ENCODE measurements at places on chromosomes 11 and 22.

DNA sequence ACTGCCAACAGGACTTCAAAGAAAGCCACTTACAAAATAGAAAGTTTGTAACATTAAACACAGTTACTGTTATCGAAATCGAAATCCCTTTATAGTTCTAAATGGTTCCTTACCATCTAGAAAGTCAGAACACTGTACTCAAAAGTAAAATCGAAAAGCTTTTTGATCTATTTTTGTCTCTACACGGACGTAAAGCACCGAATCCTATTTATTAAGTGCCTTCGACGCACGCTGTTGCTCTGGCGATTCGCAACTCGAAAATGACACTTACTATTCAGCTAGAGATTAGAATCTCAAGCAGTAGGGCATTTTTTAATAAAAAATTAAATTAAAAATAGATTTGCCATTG lies 78.3 kb downstream of the LARGE1 start:
- DNase-seq: no peak

GRCh38 chr11:70191495-70192140 lies 11.5 kb upstream of the FADD start:
- DNase-seq: peak; percentile 81

- no peak for DNase-seq
Observed at GRCh38 chr11:4086575-4087353, 7.8 kb upstream of the RRM1 start.

GRCh38 chr11:123122341-123122740 lies 60.4 kb upstream of the HSPA8 start:
- DNase-seq: no peak

DNA sequence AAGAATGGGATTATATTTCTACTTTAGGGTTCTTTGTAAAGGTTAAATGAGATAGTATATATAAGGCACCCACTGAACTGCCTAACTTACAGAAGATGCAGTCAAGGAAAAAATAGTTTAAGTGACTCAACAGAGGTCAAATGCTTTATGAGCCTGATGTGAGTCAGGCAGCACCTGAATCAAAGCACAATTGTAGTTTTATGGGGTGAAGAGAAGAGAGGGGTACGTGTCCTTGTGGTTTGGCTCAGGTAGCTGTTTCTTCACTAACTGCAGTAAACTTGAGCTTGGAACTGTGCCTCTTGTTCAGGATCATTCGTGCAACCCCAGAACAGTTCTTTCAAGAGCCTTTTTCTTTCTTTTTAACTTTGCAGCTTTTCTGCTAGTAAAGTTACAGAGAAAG lies 125.2 kb upstream of the SPON1 start:
- DNase-seq: no peak

DNA sequence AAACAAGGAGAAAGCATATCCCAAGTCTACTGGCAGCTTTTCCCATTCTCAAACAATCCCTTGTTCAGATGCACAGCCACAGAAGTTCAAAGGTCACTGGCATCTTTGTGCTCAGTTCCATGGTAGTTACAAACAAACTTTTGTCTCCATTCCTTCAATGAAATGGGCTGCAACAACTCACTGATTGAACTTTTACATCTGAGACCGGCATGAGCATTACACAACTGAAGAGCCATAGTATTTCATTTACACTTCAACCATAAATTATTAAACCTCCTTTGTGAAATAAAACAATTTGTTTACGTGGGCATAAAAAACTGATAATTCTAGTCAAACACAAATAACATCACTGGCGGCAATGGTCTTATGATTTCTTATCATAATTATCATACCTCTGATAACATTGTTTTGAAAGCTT lies 67.8 kb upstream of the ARHGAP32 start:
- no peak for DNase-seq

- no peak for DNase-seq
Observed at GRCh38 chr11:2934021-2934550, 4.9 kb upstream of the PHLDA2 start.

- no peak for DNase-seq
Observed at GRCh38 chr11:75722669-75723042, 5.0 kb downstream of the MOGAT2 start.

DNA sequence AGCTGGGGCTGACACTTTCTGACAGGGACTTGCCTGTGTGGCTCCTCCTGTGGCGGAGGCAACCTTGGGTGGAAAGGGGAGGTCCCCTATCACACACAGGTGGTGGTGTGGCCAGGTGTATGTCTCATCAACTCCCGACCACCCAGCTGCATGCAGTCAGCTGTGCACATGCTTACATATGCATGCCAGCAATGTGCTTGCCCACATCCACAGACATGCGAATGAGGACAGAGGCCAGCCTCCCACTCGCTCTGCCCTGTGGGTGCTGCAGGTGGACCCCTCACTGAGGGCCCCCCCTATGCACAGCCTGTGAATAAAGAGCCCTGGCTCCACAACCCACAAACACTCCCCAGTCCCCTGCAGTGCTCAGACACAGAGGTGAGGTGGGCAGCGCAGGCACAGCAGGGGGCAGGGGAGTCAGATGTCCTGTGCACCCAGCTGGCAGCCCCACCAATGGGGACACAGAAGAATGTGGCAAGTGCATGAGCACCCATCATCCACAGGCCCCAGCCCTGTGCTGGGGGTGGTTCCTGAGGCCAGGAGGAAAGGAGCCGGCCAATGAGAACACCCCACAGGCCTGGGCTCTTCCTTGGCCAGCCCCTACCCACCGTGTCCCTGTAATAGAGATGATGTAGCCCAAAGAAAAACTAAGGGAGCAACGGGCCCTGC lies 9.5 kb downstream of the GNB1L start:
- DNase-seq: no peak

DNA sequence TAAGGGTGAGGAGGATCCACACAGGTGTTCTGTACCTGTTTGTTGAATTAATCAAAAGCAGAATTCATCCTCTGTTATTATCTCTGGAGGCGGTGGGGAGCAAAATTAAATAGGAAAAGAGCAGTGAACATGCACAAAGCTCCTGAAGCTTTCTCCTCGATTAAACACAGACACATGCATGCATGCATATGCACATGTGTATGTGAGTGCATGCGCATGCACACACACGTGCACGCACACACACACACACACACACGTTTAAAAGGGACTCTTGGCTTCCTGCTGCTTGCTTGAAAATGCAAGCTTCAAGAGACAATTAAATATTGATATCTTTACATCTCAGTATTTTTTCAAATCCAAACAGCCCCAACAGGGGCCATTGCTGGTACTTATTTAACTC lies 462.1 kb downstream of the BUD13 start:
- DNase-seq: no peak

- DNase-seq: no peak
Observed at GRCh38 chr22:42273855-42274451, 3.5 kb upstream of the TCF20 start.

- no peak for DNase-seq
Observed at GRCh38 chr11:130426837-130427341, 1.5 kb downstream of the ADAMTS8 start.

- no peak for DNase-seq
Observed at GRCh38 chr22:40243891-40244290, 66.2 kb downstream of the TNRC6B start.

GRCh38 chr11:3162410-3163240 lies 2.5 kb downstream of the OSBPL5 start:
- no peak for DNase-seq

GRCh38 chr11:95451682-95452081 lies 220.7 kb upstream of the SESN3 start:
- no peak for DNase-seq

GRCh38 chr11:43580735-43581369 lies 99.7 kb upstream of the HSD17B12 start:
- no peak for DNase-seq

DNA sequence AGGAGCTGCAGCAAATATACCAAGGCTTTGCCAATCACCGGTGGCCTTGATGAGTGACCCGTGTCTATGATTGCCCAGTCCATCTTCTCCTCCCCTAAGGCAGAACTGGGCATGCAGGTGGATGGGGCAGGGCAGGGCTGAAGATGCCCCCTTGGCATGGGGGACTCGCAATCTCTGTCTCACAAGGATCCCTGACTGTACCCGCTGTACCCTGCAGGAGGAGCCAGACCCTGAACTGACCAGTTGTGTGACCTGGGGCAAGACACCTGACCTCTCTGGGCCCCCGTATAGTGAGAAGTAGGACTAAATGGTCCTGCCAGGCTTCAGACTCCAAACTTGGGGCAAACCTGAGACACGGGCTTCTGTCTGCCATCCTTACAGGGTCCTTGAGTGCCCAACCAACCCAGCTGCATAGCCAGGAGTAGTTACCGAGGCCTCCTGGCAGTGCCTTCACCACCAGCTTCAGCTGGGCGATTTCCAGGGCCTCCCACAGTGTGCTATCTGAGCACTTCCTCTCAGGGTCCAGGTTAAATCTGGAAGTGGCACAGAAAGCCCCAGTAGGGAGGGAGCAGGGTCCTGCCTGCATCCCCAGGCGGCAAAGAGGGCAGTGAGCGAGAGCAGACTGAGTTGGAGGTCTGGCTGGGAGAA lies 6.4 kb upstream of the KCNJ11 start:
- no peak for DNase-seq

DNA sequence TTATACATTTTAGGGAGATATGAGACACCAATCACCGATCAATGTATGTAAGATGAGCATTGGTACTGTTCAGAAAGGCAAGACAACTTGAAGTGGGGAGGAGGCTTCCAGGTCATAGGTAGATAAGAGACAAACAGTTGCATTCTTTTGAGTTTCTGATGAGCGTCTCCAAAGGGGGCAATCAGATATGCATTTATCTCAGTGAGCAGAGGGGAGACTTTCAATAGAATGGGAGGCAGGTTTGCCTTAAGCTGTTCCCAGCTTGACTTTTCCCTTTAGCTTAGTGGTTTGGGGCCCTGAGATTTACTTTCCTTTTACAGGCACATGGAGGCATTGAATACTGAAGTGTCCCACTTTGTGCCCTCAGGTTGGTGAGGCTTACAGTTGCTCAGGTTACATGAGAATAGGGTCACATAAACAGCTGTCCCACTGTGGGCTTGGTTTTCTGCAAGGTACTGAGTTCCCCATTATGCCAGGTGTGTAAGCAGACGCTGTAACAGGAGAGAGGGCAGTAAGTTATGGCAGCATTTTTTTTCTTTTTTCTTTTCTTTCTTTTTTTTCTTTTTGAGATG lies 129.8 kb upstream of the SERPIND1 start:
- DNase-seq: peak; percentile 9

DNA sequence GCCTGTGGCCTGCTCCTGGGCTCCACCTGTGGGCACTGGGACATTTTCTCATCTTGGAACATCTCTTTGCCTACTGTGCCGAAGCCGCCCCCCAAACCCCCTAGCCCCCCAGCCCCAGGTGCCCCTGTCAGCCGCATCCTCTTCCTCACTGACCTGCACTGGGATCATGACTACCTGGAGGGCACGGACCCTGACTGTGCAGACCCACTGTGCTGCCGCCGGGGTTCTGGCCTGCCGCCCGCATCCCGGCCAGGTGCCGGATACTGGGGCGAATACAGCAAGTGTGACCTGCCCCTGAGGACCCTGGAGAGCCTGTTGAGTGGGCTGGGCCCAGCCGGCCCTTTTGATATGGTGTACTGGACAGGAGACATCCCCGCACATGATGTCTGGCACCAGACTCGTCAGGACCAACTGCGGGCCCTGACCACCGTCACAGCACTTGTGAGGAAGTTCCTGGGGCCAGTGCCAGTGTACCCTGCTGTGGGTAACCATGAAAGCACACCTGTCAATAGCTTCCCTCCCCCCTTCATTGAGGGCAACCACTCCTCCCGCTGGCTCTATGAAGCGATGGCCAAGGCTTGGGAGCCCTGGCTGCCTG lies 1.4 kb downstream of the SMPD1 start:
- DNase-seq: no peak

DNA sequence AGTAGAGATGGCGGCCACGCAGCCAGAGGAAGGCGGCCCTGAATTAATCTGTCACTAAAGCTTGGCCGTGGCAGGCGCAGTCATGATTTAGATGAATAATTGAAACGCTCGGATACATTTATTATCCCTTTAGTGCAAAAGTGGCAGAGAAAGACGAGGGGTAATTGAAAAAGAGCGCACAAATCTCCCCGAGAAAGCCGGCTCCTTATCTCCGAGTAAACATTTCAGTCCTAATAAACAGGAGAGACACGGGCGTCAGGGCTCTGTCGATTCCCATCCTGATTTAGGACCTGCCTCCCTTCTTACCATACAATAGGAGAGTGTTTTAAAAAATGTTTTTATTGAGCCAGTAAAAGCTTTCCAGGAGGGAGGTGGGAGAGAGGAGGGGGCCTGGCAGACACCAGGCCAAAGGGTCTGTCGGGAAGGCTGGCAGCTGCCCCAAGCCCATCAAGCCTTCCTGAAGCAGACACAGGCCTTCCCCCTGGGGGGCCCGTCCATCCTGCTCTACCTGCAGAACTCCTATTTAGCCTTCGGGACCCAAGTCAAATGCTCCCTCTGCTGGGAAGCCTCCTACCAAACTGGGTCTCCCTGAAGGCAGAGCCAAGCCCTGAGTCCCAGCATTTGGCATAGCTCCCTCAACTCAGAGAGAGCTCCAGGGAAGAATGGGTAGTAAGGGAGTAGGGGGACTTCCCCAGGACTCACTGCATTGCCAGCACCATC lies 22.8 kb downstream of the OTUB1 start:
- no peak for DNase-seq

GRCh38 chr11:73314117-73314961 lies 6.3 kb downstream of the ARHGEF17 start:
- DNase-seq: no peak

DNA sequence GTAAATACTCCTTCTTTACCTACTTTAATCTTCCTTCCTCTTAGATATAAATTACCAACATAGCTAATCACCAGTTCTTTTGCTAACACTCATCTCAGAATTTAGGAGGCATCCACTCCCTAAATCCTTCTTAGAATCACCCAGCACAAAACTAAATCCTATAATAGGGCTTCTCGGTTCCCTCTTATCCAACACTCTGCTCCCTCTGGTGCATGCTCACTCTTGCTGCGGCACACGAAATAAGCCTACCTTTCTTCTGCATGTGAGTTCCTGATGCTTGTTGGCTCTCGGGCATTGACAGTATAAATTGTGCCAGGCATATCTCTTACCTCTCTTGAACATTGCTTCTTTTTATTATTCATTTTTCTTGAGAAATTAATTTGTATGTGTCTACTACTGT lies 61.0 kb downstream of the OR5AK2 start:
- DNase-seq: no peak

GRCh38 chr11:22657101-22657694 lies 9.2 kb upstream of the GAS2 start:
- DNase-seq: no peak

- DNase-seq: no peak
Observed at GRCh38 chr11:85695546-85695945, 9.6 kb upstream of the CCDC89 start.

- peak; percentile 85 for DNase-seq
Observed at GRCh38 chr11:64060861-64061444, 25.2 kb downstream of the FLRT1 start.

- no peak for DNase-seq
Observed at GRCh38 chr11:92251980-92252379, 27.4 kb downstream of the FAT3 start.

- no peak for DNase-seq
Observed at GRCh38 chr22:28017558-28017820, 98.4 kb upstream of the PITPNB start.

DNA sequence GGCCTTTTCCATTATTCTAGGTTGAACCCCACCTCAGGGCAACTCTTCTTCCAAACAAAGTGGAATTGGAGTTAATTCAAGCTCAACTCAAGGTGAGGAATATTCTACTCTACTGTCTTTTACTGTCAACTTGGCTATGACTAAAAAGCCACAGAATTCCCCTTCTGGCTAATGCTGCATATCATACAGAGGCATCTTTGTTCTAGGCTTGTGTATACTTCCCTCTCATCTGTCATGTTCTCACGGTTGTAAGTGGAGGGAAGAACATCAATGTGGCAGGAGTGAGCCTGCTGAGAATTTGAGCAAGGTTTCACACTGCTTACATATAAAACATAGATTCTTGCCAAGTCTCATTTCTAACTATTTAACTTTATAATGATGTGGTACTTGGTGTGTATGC lies 921.4 kb upstream of the CNTN5 start:
- DNase-seq: no peak

Measured in activated effector memory CD4-positive, alpha-beta T cell treated with anti-CD3 and anti-CD28 coated beads, Interleukin-2, amount 50 U/mL, for 16 hours (primary cell).